ENCODE measurements at places on chromosomes 11 and 22.

GRCh38 chr11:126191379-126192073 lies 19.9 kb downstream of the RPUSD4 start:
- DNase-seq: no peak

- DNase-seq: no peak
Measured at GRCh38 chr11:75342966-75343870, 8.2 kb downstream of the ARRB1 start.

DNA sequence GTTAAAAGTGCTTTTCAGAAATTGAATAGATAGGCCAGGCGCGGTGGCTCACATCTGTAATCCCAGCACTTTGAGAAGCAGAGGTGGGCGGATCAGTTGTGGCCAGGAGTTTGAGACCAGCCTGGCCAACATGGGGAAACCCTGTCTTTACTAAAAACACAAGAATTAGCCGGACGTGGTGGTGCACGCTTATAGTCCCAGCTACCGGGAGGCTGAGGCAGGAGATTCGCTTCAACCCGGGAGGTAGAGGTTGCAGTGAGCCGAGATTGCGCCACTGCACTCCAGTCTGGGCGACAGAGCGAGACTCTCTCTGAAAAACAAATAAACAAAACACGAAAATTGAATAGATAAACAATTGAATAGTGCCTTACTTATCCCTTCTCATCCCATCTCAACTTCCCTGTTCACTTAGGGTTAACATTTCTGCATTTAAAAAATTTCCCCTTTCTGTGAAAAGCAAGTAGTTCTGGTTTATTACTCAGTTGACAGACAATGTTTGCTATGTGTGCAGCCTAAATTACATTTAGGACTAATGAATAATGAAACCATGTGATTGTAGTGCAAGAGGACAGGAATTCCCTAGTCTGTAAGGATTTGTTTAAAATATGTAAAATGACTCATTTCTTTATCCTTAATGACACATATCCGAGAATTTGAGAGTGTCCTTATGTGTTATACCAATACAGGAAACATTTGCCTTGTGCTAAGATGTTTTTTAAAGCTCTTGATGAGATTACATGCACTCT lies 6.0 kb downstream of the RNF169 start:
- no peak for DNase-seq

- no peak for DNase-seq
Measured at GRCh38 chr22:38424525-38425080, 30.4 kb downstream of the KCNJ4 start.

- no peak for DNase-seq
Measured at GRCh38 chr11:87976009-87976408, 199.2 kb downstream of the RAB38 start.

DNA sequence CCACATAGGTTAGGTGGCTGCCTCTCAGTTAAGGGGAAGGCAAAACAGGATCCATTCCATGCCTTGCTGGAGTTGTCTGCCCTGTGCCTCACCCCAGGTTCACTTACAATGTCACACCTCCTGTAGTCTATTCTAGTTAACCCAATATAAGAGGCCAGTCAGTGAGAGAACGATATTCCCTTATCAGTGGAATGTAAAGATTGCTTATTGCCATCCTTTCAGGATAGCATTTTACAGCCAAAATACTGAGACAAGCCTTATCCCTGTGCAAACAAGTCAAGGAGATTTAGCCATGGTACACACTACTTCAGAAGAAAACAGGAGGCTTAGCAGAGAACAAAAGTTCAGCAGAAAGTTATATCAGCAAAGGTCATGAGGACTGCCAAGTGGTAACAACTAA lies 5.5 kb downstream of the CYP2R1 start:
- DNase-seq: no peak

DNA sequence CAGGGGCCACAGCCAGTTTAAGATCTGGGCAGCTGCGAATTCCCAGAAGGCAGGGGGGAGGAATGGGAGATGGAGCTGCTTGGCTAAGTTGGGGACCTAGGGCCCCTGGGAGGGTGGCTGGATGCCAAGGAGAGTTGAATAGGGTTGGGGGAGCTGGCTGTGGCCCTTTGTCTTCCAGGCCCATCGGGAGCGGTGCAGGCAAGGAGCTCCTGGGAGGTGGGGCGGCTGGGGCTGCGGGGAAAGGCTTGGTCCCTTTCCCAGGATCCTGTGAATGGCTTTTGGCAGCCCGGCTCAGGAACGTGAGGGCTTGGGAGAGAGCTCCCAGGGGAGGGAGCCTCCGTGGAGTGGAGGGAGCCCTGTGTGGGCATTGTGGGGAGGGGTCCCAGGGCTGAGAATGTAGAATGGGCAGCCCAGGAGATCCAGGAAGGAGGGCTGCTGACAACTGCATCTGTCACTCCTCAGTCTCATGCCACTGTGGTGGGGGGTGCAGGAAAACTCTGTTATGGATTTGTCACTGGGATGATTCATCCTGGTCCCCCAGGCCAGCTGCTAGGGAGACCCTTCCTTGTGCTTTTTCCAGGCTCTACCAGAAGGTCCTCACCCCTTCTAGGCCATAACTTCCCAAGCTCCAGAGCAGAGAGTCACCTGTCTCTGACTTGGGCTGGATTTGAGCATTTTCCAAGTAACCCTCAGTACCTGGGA lies 6.0 kb downstream of the FREY1 start:
- no peak for DNase-seq

DNA sequence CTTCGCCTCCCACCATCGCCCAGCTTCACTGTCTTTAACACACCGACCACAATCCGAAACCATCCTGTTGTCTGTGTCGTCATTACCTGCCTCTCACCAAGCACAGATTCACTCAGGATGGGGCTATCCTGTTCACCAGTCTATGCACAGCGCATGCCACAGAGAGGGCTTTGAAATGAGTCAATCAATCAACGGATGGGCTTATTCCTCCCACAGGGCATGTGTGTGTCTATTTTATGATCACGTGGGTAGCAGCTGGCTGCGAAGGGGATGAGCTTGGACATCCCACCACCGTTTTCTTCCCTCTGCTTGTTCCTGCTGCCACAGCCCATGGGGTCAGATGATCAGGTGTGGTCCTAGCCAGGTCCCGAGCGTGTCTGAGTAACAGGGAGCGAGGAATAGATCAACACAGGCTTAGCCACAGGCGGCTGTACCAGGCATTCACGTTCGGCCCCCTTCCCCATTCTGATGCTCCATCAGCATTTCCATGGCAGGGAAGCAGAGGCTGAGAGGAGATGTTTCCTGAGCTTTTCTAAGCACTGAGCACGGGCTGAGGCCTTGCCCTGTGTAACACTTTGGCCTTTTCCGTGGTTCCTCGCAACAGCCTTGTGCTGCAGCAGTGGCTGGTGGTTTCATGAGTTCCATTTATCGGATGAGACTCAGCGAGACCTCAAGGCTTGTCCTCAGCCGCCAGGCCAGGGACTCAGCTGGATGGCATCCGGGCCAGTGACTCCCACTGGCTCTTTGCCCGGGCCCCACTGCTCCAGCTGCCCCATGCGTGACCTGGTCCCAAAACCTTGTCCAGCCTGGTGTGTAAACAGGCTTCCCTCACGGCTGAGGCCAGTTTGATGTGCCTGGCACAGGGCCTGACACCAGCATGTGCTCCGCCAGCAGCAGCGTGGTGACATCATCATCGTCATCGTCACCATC lies 48.1 kb upstream of the FGF3 start:
- peak; percentile 68 for DNase-seq

GRCh38 chr22:20550851-20551744 lies 43.7 kb downstream of the MED15 start:
- DNase-seq: no peak

DNA sequence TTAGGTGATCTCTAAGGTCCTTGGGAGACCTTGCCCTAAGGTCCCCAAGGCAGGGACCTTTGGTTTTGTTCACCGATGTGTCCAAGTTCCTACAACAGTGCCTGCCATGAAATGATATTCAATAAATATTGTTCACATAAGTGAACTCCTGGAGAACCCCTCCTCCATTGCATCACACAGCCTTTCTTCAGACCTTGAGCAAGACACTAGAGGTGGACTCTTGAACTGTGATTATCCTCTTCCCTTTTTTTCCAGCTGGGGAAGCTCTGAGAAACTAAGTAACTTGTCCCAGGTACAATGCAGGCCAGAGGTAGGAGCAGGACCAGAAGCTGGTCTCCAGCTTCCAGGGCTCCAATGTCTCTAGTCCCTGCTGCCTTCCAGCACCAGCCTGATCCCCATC lies 76.6 kb upstream of the LMO1 start:
- no peak for DNase-seq

- DNase-seq: peak; percentile 54
Measured at GRCh38 chr11:1499261-1499890, 12.8 kb upstream of the MOB2 start.

GRCh38 chr11:129813231-129813791 lies 2.3 kb upstream of the TMEM45B start:
- DNase-seq: no peak

GRCh38 chr22:41544671-41545476 lies 604 bp upstream of the POLR3H start:
- no peak for DNase-seq

GRCh38 chr11:109769858-109770257 lies 323.3 kb upstream of the ZC3H12C start:
- no peak for DNase-seq

GRCh38 chr22:38901111-38901641 lies 29.2 kb upstream of the CBX6 start:
- DNase-seq: no peak

- DNase-seq: no peak
Measured at GRCh38 chr11:40186437-40187263, 1272.8 kb downstream of the LRRC4C start.

- DNase-seq: no peak
Measured at GRCh38 chr11:73121692-73122091, 20.4 kb downstream of the FCHSD2 start.

GRCh38 chr22:34604312-34604711 lies 461.6 kb upstream of the ISX start:
- DNase-seq: no peak

- no peak for DNase-seq
Measured at GRCh38 chr22:47750086-47750485, 987.6 kb downstream of the TBC1D22A start.

DNA sequence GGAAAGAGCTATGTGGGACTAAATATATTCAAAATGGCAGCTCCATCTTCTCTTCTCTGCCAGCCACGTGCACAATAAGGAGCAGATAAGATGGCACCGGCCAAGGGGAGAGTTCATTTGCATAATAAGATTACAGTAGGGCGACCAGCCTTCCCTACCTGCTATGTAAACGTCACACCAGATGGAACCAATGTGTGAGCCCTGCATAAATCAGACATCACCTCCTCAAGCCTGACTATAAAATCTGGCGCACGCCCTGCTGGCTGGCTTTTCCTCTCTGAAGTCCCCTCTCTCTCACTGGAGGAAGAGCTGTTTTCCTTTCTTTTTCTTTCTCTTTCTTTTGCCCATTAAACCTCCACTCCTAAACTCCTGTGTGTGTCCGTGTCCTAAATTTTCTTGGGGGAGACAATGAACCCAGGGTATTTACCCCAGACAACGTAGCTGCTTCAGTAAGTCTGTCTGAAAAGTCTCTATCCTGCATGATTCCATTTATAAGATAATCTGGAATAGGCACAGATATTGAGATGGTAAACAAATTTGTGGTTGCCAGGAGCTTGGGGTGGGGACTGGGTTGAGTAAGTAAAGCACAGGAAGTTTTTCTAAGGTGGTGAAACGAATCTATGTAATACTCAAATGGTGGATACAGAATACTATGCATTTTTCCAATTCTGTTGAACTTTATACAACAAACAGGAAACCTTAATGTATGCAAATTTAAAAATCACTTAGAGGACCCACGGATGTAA lies 670.0 kb upstream of the KIRREL3 start:
- no peak for DNase-seq

- DNase-seq: peak; percentile 49
Measured at GRCh38 chr22:48489551-48490499, 1337.8 kb downstream of the BRD1 start.

DNA sequence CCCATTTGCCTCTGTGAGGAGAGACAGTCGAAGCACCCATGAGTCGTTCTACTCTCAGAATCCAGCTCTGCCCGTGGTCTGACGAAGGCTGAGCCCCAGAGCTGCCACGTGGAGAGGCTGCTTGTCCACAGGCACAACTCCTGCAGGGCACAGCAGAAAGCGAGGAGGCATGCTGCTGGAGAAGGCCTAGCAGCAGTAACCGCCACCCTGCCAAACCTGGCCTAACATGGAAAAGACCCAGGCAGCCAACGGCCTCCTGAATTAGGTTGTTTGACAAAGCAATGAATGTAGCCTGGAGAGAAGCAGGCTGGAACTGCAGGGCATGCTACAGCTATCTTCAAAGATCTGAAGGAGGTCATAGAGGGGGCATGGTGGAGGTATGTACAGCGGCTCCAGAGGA lies 89.7 kb downstream of the SNX19 start:
- DNase-seq: no peak

- DNase-seq: no peak
Measured at GRCh38 chr22:35076630-35077029, 10.7 kb downstream of the ISX start.

- DNase-seq: no peak
Measured at GRCh38 chr11:18527512-18527911, 770 bp upstream of the TSG101 start.

Measured in suprapubic skin (tissue), 4 donors.